ENCODE measurements at places on chromosomes 12 and 14.

DNA sequence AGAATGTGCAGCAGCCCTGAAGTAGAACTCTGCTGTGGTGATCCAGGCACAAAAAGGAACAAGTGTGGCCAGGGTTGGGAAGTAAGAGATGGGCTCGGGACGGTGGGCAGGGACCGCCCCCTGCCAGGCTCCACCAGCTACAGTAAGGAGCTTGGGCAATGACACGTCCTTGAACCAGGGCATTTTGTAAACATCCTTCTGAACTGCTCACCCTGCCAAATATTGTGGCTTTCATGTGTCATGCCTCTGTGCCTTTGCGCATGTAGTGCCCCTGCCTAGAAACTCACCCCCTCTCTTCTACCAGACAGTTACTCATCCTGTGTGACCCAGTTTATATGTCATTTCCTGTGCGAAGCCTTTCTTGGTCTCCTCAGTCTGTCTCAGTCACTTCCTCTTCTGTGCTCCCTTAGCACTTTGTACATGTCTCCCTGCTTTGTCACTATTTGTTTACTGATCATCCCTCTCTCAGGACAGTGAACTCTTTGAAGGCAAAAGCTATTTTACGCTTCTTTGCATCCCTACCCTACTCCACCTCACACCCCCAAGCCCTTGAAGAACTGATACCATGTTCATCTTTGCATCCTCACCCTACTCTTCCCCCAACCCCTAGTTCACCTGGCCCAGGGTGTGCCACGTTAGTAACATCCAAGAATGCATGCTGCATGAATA, 108.9 kb upstream of the PLEKHG7 start:
- DNase-seq = peak; percentile 30

GRCh38 chr12:1796515-1797010, 23.8 kb upstream of the LRTM2 start:
- no peak for DNase-seq

GRCh38 chr12:104974626-104975290, 11.4 kb upstream of the NOPCHAP1 start:
- DNase-seq = no peak

- no peak for DNase-seq
Measured at GRCh38 chr14:54664961-54665360, 98.0 kb downstream of the SAMD4A start.

GRCh38 chr12:132163911-132164288, 19.6 kb downstream of the NOC4L start:
- no peak for DNase-seq

GRCh38 chr12:75859868-75860267, 171.7 kb downstream of the PHLDA1 start:
- no peak for DNase-seq

GRCh38 chr12:9147461-9147860, 31.7 kb upstream of the A2M start:
- no peak for DNase-seq

- no peak for DNase-seq
Measured at GRCh38 chr14:90087433-90087832, 25.6 kb downstream of the KCNK13 start.

GRCh38 chr12:116196752-116197718, 80.5 kb downstream of the MED13L start:
- no peak for DNase-seq

DNA sequence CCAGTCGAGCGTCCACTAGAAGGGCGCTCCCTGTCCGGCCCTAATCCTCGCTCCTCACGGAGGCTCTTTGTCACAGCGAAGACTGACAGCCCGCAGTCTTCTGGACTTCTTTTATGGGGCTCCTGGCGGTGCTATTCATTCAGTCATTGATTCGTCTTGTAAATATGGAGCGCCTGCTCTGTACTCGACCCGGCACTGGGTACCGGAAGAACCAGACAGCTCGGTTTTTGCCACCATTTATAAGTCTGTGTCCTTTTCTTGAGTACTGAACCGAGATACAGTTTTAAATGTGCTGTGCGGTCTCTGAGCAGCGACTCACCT, 570 bp downstream of the DMAC2L start:
- DNase-seq = no peak

DNA sequence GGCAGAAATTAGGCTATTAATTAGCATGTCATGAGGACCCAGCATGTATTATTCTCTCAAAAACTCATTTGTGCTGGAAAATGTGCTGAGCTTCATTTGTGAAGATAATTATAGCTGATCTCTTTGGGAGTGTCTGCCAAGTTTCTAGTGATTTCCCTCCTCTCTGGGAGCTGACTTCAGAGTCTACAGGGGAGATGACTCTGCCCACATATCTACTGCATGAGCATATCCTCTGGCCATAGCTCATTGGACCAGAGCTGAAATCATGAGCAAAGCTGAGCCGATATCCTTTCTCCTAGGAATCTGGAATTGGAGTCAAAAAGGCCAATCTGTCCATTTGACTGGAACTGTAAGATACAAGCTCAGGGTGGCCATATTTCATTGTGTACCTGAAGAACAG, 5.9 kb downstream of the CCDC198 start:
- DNase-seq = no peak

- no peak for DNase-seq
Measured at GRCh38 chr12:5864972-5865371, 80.1 kb downstream of the ANO2 start.

DNA sequence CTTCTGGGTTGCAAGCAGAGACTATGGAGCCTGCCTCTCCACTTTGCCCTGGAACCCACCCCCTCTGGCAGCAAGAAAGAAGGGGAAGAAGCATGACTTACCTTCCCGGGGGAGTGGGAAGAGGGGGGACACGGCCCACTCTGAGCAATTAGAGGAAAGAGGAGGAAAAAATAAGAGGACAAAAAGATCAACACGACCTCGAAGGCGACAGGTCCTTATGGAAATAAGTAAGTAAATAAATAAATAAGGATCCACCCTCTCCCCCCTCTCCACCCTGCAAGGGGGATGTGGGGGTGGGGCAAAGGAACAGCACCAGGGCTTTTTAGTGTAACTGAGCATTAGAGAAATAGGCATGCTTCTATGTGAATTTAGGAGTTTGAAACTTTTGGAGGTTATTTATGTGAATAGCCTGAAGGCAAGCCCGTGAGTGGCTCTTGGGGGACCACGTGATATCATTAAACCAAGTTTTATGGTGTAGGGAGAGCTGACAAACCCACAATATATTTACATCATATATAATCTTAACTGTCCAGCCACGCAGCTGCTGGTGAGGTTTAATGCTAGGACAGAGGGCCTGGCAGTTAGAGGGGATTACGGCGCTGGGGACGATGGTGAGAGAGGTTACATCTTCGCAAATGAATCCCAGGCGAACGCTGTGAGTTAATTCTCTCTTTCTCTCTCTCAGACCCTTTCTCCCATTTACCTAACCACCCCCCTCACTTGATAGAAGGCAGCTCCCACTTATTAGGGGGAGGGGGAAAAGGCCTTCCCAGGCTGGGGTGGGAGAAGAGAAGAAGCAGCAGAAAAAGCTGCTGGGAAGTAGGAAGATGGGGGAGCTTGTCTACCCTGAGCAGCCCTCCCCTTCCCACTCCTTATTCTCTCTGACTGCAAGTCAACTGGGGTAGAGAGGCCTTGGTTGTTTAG, 4.8 kb downstream of the HOXC5 start:
- no peak for DNase-seq

DNA sequence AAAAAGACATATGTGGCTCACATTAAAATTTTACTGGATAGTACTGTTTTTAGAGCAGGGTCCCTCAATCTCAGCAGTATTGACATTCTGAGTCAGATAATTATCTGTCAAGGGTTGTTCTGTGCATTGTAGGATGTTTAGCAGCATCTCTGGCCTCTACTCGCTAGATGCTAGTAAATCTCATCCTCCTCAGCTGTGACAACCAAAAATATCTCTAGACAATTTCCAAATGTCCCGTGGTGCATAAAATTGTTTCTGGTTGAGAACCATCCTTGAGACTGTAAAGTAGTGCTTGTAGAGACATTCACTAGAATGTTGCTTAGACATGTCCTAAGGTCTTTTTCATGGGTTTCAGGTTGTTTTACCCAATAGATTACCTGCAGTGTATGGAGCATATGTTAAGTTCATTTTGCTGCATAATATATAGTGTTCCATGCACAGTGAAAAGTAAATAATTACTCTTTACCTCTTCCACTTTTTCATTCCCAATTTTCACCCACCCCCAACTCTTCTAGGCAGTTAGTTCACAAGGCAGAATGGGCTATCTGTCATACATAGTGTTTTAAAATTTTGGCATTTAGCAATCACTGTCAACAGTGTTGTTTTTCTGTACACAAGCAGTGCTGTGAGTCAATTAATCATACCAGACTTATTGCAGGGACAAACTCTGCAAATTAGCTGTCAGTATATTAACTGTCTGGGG, 200.2 kb upstream of the SLC38A2 start:
- no peak for DNase-seq

DNA sequence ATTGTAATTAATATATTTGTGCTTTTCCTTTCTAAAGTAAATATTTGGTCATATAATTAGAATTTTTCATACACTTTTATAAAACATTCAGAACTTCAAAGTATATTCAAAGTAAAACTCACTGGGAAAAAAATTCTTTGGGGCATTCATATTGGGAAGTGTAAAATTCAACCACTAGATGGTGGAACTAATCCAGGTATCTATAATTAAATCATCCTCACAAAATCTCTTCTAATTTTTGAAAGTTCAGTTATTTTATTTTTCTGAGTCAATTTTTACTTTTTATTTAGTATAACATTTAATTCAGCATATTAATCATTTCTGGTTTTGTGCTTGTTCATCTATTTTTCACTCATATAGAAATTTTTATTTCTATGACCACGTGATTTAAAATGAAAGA, 81.0 kb downstream of the NTS start:
- DNase-seq = no peak
